ENCODE measurements at places on chromosomes 7 and 10.

GRCh38 chr7:17304926-17305325 lies 6.5 kb downstream of the AHR start:
- DNase-seq: peak; percentile 71

- DNase-seq: peak; percentile 21
These were observed 329.2 kb upstream of the COBL start for GRCh38 chr7:51645702-51646298.

GRCh38 chr7:47751043-47751442 lies 169.1 kb upstream of the TNS3 start:
- DNase-seq: no peak

DNA sequence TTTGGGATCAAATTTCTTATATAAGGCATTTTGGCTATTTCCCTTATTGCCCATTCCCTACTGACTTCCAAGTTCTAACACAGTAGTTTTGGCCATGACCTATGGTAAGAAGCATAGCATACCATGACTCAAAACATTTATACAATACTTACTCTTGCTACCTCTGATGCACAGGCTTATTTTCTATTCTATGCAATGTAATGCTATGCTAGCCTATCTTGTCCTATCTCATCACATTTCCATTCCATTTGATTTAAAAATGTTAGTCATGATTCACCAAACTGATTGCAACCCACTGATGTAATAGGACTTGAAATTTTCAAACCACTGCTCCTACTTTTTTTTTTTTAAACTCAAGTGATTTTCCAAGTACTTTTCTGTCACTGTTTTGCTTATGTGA lies 658.5 kb downstream of the TYW1 start:
- DNase-seq: no peak

DNA sequence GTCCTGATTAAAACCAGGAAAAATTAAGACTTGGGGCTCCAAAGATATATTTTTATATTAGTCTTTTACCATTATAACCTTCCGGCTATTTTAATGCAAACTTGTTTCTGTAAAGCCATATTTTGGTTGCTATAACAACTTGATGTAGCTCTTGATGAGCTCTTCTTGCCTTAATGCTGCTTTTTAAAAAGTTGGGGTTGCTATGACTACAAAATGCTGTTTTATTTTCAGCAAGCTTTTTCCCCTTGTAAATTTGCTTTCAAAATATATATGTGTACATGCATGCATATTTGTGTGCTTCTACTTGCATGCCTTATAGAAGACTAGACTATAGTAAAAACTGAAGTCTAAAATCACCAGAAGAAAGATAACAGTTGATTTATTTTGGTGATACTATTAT lies 99.7 kb downstream of the CSTF2T start:
- DNase-seq: no peak

GRCh38 chr10:59366290-59366689 lies 3.9 kb upstream of the FAM13C start:
- DNase-seq: no peak

DNA sequence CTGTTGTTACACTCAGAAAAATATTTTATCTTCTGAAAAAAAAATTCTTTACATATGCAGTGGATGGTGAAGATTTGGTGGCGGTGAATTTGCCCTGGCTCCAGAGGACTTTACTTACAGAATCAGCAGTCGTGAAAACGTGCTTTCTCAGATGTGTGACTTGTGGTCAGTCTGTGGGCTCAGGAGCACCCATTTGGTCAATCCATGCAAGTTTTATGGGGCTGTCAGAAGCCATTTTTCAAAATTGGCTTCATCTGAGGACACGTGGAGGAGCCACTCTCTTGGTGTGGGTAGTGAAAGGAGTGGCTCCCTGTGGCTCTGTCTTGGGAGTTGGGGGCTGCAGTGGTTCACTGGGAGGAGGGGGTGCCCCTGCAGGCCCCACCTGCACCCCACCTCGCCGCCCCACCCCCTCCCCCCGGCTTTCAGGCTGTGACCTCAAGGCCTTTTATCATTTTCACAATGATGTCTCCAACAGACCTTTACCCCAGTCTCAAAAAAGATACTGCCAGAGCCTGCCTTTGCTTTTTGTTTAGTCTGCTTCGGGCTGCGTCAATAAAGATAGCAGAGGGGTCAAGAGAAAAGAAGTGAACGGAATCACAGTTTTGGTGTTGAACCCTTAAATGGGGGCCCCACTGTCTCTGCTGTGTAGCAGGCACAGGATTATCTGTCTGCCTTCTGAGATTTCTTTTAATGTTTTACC lies 137.4 kb downstream of the MGMT start:
- no peak for DNase-seq

GRCh38 chr7:36034020-36034419 lies 119.0 kb upstream of the EEPD1 start:
- DNase-seq: no peak

GRCh38 chr10:119655566-119656001 lies 4.4 kb downstream of the BAG3 start:
- DNase-seq: peak; percentile 19

GRCh38 chr7:96017877-96018276 lies 245.5 kb downstream of the DYNC1I1 start:
- peak; percentile 24 for DNase-seq

DNA sequence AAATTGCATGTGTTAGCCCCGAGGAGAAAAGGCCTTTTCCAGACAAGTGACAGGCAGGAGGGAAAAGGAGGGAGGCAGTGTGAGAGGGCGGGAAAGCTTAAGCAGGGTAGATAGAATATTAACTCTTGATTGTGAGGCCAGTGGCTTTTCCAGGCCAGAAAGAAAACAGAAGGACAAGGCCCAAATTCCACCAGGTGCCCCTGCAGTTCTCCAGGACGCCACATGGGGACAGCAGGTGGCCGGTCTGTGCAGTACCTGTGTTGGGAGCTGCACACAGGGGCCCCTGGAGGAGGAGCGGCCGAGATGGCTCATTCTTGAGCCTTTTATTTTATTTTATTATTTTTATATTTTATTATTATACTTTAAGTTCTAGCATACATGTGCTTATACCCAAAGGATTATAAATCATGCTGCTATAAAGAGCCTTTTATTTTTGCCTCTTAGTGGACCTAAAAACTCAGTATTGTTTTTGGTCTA lies 141.3 kb upstream of the KLF14 start:
- DNase-seq: peak; percentile 85

GRCh38 chr10:24456322-24456721 lies 247.4 kb downstream of the KIAA1217 start:
- no peak for DNase-seq

GRCh38 chr10:32376097-32376496 lies 29.1 kb upstream of the EPC1 start:
- DNase-seq: no peak

GRCh38 chr10:101901340-101901739 lies 57.7 kb upstream of the KCNIP2 start:
- DNase-seq: no peak

DNA sequence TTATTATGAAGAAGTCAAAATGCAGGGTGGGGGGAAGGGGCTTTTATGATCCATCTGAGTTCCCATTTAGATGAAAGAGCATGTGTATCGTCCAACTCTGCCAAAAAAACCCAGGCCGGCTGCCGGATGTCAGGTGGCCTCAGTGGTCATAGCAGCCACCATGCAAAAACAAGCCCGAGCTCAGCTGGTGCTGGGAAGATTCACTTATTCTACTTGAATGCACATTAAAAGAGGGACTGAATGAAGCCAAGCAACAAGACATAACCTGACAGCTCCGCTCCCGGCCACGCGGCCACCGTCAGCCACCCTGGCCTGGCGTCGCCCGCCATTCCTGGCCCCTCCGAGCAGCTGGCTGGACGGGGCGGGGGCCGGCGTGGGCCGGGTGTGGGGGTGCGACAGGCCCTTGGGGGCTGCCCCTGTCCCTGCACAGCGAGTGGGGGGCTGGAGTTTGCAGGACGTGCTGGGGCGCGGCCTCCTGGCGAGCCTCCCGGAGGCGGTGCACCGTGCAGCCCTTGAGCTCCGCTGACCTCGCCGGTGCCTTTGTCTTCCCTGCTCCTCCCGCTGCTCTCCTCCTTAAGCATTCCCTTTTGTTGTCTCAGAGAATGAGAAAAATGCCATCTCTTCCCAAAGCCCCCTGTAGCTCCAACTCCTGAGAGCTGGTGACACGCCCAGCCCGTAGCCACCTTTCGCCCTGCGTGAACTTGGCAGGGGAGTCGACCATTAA lies 67.8 kb downstream of the EBF3 start:
- DNase-seq: no peak

DNA sequence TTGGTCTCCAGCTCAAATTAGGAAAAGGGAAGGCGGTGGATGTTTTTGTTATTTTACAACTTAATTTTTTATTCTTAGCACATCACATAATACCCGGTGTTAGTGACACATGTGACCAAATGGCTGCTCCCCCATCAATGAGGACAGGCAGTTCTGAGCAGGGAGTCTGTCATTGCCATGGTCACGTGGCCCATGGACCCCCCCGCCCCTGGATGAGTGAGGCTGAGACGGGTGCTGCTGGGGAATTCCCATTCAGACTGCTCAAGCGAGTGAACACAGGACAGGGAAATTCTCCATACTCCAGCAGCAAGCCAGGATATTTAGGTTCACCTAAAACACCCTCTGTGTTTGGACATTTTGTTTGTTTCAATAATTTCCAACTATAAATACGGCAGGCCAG lies 34.7 kb upstream of the SLC35B4 start:
- no peak for DNase-seq

DNA sequence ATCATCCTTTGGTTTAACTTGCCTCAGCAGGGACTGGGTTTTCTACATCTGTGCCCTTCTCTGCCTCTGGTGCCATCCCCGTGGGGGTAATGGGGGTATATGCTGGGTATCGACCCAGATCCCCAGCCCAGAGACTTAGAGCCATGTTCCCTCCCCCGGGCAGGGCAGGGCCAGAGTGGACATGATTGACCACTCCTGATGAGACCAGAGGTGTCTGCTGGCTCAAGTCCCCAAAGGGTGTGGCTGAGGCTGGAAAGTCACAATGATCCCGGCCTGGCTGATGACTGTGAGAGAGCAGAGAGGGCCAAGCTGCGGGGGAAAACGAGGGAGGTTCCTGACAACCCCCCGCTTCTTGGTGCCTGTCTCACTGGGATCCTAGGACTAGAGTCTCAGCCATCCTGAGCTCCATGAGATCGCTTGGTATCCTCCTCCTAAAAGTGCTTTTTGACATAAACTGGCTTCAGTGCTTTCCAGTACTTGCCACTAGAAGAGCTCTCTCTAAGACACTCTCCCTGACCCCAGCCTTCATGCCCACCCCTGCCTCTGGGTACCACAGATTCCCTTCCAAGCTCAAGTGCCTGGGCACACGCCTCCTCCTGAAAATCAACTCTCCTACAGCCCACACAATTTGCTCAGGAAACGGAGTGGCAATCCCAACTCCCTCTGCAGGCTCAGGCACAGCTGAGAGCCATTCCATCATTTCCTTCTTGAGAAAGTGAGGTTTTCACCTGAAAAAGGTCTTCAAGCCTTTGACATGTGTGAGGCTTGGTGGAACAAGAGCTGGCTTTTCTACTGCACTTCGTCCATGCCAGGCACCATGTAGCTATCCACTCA lies 33.9 kb downstream of the DRGX start:
- DNase-seq: no peak

- DNase-seq: no peak
These were observed 180.5 kb upstream of the ASAH2 start for GRCh38 chr10:50431791-50432190.

DNA sequence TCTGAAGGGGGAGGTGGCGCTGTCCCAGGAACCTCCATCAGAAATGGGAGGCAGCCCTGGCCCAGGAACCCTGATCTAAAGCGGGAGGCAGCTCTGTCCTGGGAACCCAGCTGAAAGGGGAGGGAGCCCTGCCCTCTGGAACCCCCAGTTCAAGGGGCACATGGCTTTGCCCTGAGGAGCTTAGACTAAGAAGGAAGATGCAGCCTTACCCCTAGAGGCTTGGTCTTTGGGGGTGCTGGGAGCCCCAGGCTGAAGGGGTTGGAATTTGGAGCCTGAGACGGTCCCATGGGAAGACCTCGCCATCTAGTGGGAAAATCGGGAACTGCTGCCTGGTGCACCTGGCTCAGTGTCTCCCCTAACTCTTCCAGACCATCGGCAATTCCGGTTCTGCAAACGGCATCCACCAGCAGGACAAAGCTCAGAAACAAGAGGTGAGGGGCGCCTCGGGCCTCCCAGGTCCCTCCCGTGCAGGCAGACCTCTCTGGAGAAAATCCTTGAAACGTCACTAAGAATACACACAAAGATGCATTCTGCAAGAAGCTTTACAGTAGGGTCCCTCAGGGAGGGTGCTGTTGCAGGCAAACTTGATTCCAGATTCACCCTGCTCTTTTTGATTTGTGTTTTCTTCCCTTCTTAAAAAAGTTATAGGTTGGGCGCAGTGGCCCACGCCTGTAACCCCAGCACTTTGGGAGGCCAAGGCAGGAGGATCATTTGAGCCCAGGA lies 52.4 kb upstream of the GTF2IRD1 start:
- peak; percentile 71 for DNase-seq

- no peak for DNase-seq
These were observed 12.4 kb downstream of the POLL start for GRCh38 chr10:101575580-101576210.

DNA sequence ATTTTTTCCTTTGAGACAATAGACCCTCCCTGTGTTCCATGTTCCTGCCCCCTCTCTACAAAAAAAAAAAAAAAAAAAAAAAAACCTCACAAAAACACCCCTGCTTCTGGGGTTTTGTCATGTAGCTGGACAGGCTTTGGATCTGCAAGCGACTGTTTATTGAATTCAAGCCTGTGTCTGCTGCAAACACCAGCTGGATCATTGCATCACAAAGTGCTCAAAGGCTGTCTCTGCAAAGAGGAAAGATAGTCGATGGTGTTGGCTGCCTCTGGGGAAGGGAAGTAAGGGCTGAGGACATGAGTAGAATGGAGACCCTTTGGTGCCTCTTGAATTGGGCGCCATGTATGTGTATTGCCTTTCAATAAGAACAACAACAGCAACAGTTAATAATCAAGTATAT lies 471.2 kb downstream of the PLXNA4 start:
- DNase-seq: no peak

GRCh38 chr7:81845744-81846241 lies 75.9 kb upstream of the HGF start:
- DNase-seq: no peak

DNA sequence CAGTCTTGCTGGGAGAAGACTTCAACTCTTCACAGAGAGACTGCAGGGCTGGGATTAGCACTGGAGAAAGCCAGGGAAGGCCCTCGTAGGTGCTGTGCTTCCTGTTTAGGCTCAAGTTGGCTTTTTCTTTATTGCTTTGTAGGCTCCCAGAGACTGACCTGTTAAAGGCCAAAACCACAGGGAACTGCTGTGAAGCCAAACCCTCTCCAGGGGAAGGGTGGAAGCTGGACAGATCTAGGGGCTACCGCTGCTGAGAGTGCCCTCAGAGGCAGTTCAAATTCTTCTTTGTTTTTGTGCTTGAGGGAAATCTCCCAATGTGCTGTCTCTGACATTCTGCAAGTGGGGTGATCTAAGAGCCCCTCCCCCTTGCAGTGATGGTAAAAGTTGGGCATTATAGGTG lies 198.4 kb downstream of the CNTNAP2 start:
- no peak for DNase-seq

GRCh38 chr7:104838537-104839299 lies 175.3 kb upstream of the KMT2E start:
- no peak for DNase-seq

DNA sequence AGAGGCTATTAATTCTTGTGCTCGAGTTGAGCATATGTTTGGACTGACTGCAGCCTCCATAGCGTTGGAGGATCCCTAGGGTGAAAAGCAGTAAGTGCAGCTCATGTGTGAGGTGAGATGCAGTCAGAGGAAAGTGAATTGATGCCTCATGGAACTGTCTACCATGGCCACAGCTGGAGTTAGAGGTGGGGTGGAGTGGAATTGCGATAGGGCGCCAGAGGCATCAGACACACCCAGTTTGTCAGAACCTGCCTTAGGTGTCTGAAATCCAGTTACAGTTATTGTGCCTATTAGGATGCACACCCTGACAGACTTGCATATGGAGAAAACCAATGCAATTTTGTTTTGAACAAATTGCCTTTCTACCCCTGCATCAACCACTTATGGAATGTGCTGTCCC lies 39.4 kb downstream of the ERLIN1 start:
- no peak for DNase-seq
